ENCODE measurements at places on chromosomes 2 and 18. TPM values are rescaled to one million over a fixed set of nuclear protein-coding genes. Genes with fewer than 3 reads are reported as not detected.

DNA sequence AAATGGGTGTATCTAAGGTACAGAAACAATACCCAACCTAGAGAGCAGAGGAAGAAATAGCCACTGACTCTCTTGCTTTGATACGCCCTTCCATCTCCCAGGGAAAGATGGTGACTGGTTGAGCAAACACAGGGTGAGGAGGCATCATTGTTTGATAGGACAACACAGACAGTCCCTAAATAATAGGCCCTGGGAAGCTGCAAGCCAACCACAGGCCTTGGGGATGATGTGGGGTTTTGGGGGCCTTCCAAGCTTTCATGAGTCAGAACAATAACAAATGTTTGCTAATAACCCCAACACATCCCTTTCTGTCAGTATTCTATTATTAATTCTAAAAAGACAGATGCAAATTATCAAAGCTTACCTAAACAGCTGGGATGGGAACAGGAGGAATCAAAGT lies 9.8 kb downstream of the LGALSL start:
- no peak for DNase-seq

DNA sequence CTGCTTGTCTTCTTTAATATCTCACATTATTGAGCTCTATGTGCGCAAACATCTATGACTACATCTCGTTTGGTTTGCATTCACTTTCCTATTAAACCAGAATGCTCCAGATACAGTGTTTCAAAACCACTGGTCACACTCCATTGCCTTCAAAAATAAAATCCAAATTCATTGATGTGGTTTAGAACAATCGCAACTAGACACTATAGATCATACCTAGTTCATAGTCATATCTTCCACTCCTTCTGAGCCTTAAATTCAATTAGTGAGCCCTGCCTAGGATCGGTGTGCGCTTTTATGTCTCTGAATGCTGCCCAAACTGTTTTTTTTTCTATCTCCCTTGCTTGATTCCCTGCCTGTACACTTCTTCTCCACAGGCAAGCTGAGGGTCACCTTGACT lies 238.5 kb upstream of the RGPD4 start:
- DNase-seq, result no peak

GRCh38 chr2:146632707-146633106 lies 1212.1 kb upstream of the ACVR2A start:
- DNase-seq, result no peak

DNA sequence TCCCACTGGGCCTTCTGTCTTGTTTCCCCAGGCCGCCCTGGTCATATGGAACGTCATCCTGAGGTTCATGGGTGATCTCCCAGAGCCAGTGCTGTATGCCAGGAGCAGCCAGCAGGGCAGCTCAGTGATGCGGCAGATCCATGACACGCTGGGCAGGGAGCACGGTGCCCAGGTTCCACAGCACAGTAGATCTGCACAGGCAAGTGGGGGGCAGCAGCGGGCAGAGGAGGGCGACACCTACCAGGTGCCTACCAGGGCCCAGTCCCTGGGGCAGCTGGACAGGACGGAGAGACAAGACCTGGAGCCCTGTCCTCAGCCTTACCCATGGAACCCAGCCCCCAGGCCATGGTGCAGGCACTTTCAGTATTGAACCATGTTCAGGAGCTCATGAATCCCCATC lies 36.1 kb upstream of the GPR17 start:
- peak; percentile 68 for DNase-seq

DNA sequence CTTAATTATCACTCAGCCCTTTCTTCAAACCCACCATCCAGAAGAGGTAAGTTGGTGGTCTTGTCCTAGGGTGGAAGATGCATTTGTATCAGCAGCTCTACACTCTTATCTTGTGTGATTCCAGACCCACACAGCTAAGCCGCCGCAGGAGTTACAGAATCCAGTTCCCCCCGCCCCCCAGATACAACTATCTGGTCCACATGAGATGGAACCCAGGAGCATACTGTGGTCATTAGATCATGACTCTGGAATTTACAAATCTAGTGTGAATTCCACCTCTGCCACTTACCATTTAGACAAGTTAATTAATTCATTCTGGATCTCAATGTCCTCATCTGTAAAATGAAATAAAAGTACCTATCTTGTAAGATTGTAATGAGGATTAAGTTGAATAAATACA lies 486.4 kb downstream of the BCL11A start:
- no peak for DNase-seq

GRCh38 chr2:143160732-143161707 lies 31.8 kb downstream of the ARHGAP15 start:
- DNase-seq, result no peak

DNA sequence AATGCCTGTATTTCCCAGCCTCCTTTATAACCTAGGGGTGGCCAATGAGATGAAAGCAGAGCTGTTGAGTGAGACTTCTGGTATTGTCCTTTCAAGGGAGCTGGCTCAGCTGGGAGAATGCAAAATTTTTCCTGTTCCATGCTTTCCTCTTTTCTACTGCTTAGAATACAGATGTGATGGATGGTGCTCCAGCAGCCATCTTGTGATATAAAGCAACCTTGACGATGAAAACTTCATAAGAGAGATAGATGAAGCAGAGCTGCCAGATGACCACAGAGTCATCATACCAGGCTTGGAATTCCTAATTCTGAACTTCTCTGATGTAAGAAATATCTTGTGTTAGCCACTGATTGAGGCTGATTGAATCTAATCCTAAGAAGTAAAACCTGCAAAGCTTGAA lies 11.9 kb upstream of the INHBB start:
- no peak for DNase-seq

DNA sequence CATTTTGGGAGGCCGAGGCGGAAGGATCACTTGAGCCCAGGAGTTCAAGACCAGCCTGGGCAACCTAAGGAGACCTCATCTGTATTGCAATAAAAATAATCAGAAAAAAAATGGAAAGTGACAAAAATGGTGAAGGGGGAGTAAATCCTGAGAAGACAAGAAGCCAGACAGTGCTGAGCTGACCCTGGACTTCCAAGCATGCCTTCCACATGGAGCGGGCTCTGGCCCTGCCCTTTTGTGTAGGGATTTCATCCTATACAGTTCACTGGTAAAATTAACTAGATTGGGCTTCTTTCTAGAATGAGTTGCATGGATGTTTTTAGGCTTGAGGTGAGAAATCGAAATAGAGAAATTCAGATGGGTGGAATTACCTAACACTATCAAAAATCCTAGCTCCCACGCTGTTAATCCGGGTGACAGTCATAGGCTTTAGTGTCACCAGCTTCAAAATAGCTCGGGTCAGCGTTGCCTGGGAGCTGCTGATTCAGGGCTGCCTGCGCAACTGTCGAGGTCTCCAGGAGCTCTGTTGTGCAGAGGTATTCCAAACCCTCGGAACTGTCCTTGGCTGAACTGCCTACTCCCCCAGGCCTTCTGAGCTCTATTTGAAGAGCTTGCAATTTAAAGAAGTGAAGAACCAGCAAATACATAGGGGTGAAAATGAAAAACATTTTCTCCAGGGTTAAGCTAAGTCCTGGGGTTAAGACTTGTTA lies 21.5 kb upstream of the ZNF532 start:
- no peak for DNase-seq

- DNase-seq, result no peak
Observed at GRCh38 chr2:216516730-216517350, 18.2 kb downstream of the RPL37A start.

DNA sequence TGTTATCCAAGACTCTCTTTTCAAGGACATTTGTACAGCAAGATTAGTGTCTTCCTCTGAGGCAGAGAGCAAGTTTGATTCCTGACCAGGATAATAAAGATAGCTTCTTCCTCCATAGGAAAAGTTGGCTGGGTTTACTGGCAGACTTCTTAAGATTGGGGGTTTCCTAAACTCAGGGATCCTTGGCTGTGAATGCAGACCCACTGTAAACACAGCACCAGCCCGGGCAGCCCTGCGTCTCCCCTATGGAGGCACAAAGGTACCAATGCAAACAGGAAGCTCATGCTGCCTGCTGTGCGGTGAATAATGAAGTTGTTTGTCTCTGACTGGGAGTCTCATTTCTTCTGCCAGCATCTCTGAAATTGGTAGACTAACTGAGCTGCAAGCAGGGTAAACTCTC lies 96.2 kb upstream of the ARHGAP28 start:
- no peak for DNase-seq

GRCh38 chr2:236959876-236960275 lies 125.8 kb upstream of the COPS8 start:
- DNase-seq, result no peak

DNA sequence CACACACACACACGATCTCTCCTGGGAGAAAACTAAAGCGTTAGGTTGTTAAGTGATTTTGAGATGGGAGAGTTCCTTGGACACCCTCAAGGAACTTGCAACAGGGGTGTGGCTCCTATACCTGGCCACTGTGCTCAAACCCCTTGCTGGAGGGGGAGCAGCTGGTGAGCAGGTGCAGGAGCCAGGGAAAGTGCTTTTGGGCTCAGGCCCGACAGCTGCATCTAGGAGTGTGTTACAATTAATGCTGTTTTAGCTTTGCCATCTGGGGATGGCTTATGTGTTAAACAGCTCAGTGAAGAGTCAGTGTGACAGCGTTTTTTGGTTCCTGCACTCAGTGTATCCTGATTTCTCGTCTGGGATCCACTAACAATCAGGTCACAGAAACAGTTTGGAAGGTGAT lies 510.8 kb downstream of the TRIB2 start:
- no peak for DNase-seq

DNA sequence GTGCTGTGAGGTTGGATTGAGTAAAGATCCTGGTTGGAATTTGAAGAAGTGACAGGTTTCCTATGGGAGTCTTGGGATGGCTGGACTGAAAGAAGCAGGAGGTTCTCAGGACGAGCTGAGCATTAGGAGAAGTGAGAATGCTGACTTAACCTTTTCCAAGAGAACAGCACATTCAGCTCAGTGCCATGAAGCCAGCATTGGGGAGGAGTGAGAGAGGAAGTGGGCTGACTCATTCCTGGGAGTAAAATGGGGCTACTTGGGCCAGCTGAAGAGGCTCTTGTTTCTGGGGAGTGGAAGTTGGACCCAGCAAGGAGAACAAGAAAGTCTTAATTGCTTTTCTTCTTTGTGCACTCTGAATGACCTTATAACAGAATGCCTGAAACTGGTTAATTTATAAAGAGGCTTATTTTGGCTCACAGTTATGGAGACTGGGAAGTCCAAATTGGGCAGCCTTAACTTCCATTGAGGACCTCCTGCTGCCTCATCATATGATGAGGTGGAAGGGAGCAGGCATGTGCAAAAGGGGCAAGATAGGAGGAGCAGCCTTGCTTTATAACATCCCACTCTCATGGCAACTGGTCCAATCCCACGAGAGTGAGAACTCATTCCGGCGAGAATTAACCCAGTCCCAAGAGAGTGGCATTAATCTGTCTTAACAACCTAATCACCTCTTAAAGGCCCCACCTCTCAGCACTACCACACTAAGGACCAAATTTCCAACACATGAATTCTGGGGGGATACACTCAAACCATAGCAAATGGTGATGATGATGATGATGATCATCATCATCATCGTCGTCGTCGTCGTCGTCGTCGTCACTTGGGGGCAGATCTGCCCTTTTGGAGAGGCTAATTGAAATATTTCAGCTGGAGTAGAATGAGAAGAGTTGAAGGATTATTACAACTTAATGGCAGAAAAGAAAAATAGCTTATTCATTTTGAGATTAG lies 26.1 kb downstream of the DGUOK start:
- no peak for DNase-seq

DNA sequence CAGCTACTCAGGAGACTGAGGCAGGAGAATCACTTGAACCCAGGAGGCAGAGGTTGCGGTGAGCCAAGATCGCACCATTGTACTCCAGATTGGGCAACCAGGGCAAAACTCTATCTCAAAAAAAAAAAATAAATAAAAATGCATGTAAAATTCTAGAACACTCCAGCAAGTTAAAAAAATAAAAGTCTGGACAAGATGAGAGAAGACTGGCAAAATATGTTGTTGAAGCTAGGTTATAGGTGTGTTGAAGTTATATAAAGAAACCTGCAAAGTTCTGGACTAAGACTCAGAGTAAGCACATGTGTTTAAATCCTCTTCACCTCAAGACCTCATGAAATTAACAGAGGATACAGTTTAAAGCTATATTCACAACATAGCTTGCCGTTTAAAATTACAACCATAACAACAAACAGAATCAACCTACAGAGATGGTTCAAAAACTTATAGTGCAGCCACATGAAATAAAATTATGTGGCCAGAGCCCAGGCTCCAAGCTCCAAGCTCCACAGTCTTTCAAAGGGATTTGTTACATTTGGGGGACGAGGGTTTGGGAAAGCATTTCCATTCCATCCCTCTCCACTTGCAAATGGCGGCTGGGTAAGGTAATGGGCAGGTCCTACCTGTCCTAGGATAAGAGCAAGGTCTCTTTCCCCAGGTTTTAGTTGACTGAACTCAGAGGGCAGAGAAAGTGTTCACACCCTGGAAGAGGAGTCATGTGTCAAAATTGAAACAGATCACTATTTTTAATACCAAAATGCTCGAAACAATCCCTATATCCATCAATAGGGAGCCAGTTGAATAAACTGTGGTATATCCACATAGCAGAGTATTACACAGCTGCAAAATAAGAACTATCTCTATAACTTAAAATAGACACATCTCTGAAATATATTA lies 59.9 kb upstream of the MYCN start:
- no peak for DNase-seq

DNA sequence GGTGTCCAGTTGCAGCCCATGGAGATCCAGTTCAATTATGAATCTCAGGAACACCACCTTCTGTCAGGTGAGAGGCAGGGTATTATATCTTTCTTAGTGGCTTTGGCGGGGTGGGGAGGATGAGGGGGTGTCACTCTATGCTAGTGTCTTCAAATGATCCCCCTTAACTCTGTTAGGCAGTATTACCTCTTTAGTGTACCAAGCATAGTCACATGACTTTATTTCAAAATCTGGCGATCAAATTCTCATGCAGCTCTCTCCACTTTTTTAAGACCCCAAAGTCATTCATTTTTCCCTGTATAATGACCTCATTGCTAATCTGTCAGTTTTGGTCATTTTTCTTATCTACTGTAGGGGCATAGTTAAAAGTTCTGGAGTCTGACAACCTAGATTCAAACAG lies 1.1 kb upstream of the ZSCAN30 start:
- DNase-seq, result no peak

DNA sequence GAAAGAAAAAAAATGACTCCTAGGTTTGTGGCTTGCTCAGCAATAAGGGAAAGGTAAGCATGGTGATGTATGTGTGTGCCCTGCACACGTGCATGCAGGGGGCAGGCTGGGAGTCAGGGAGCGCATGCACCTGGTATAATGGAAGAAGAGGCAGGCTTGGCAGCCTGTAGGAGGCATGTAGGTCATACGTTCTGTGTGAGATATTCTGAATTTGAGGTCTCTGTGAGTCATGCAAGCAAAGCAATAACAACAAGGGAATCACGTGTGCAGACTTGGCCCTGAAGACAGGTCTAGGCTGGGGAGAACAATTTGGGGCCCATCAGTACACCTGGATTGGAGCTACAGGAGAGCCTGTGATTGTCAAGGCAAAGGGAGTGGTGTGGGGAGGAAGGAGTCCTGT lies 94.5 kb upstream of the TTC39C start:
- DNase-seq, result no peak

The RNF144A gene
- 9.5 TPM for total RNA-seq

The ABCB6 gene
- 27.1 TPM for total RNA-seq

The EVX2 gene
- not detected for total RNA-seq

The SLC23A3 gene
- total RNA-seq, result 2.4 TPM

The IL36G gene
- not detected for total RNA-seq
